Aorta (tissue), 5 donors: ENCODE measurements at places on chromosomes 4 and X. TPM values are rescaled to one million over a fixed set of nuclear protein-coding genes. Genes with fewer than 3 reads are reported as not detected.

MAGEE2 gene
- polyA plus RNA-seq, result not detected

PRKG2 gene
- polyA plus RNA-seq, result 0.13 TPM

GAGE12H gene
- polyA plus RNA-seq, result not detected

CTAG1A gene
- not detected for polyA plus RNA-seq

LDB2 gene
- 20.0 TPM for polyA plus RNA-seq
